Smooth muscle cell of the pulmonary artery (primary cell): ENCODE measurements at places on chromosomes 5 and 9. TPM values are rescaled to one million over a fixed set of nuclear protein-coding genes. Genes with fewer than 3 reads are reported as not detected.

Gene ACOT12
- 0.07 and 1.1 TPM in 2 replicates for total RNA-seq

Gene IFNA2
- total RNA-seq: not detected in 2 replicates

Gene DCAF10
- total RNA-seq: 58.6 and 61.9 TPM in 2 replicates

Gene IQGAP2
- 2.2 and 4.0 TPM in 2 replicates for total RNA-seq
